ENCODE measurements at places on chromosomes 6 and 20.
A peak's percentile ranks its signal among the peaks of the same experiment; 100 is the strongest.

GRCh38 chr6:41424370-41425058 is 89.1 kb downstream of the NCR2 start:
- peak; percentile 48 for DNase-seq

- DNase-seq, result no peak
Observed at GRCh38 chr6:151063352-151063751, 176.4 kb upstream of the AKAP12 start.

DNA sequence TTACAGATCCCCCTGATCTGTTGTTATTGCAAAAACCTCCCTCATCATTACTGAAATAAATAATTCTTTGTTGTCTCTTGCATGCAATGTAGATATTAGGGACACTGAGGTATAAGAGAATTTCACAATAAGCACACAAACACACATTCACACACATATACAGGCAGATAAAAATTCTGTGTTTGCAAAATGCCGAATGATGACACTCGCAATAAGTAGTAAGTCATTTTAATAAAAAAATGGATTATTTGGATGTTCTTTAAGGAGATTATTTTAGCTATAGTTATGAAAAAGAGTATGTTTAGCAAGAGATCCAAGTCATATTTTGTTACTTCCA is 13.6 kb downstream of the DEFB114 start:
- no peak for DNase-seq

DNA sequence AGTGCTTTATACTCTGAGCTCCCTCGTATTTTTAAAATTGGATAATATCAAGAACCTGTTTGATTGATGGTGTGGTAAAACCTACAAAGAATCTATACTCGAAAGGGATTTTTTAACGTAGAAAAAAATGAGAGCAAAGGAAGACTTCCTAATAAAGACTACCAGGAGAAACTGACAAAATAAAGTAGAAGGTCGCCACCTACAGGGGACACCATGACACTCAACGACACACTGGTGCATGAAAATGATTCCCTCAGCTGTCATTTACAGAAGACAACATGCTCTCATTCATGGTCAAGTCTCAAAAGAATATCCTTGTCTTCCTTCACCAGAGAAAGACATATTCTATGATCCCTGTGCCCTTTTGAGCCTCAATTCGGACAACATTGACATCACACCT is 10.1 kb upstream of the NHSL1 start:
- DNase-seq, result no peak

GRCh38 chr6:165243801-165244200 is 65.6 kb downstream of the C6orf118 start:
- no peak for DNase-seq

DNA sequence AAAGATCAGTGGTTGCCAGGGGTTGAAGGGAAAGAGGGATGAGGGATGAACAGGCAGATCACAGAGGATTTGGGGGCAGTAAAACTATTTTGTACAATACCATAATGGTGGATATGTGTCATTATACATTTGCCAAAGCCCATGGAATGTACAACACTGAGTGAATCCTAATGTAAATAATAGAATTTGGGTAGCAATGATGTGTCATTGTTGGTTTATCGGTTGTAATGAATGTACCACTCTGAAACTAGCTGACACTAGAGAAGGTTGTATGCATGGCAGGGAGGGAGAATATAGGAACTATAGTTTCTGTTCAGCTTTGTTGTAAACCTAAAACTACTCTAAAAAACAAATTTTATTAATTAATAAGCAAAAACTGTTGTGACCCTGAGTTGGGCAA is 17.8 kb upstream of the ASF1A start:
- DNase-seq, result no peak

- DNase-seq, result no peak
Observed at GRCh38 chr6:111979633-111980032, 74.3 kb upstream of the CCN6 start.

DNA sequence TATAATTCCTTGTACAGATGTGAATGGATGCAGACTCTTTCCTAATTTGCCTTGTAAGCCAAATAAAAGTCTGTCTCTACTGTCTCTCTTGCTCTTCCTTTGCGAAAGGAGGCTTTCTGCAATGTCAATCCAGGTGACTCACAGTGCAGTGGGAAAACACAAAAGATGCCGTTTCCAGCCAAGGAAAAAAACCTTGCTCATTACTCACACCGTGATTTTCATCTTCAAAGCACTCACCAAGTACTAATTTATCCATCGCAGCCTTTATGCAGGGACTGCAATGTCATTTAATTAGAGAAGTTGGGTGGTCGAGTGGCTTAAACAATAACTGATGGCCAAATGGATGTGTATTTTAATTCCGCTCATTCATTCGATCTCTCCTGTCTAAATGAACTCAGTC is 23.8 kb downstream of the SAYSD1 start:
- DNase-seq, result no peak

- DNase-seq, result no peak
Observed at GRCh38 chr20:11727708-11728107, 190.0 kb upstream of the BTBD3 start.

GRCh38 chr6:121365536-121366521 is 31.5 kb upstream of the TBC1D32 start:
- DNase-seq, result no peak

DNA sequence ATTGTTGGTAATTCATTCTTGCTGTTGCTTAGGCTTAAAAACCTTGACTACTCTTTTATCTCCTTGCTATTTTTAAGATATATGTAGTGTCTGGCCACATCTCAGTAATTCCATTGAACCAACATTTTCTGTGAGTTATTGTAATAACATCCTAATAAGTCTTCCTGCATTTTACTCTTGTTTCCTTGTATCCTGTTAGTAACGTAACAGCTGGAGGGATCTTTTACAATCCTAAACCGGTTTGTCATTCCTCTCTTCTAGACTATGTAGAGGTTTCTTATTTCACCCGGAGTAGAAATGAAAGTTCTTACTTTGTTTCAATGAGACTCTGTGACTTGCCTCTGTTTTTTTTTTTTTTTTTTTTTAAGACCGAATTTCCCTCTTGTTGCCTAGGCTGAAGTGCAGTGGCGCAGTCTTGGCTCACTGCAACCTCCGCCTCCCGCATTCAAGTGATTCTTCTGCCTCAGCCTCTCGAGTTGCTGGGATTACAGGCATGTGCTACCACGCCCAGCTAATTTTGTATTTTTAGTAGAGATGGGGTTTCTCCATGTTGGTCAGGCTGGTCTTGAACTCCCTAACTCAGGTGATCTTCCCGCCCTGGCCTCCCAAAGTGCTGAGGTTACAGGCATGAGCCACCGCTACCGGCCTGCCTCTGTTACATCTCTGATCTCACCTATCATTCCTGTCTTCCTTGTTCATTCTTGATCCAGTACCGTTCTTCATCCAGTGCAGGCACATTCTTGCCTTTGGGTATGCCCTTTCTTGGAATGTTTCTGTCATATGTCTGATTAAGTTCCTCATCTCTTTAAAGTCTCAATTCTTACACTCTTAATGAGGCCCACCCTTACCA is 44.7 kb downstream of the NCOA3 start:
- DNase-seq, result no peak

- DNase-seq, result no peak
Observed at GRCh38 chr6:138004430-138005287, 102.6 kb downstream of the PERP start.

DNA sequence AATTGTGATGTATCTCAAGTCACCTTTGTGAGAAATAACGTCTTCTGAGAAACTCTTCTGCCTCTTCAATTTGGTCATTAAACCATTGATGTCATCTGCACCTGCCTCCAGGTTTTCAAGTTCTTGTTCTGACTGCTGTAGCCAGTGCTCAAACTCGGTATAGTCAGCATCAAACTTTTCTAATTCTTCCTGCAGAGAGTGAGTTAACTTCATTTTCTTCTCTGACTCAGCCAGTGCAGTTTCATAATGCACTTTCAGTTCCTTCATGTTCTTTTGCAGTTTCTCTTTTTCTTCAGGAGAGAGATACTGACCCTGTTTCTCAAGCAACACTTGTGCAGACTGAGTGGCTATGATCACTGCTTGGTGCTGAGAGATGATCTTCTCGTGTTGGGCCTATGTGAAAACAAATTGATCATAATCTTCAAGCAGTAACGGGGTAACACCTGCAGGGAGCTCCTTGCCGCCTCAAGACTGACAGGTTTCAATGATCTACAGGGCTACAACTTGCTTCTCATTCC is 48.8 kb downstream of the DST start:
- no peak for DNase-seq

GRCh38 chr6:63864671-63865318 is 229.2 kb downstream of the PHF3 start:
- no peak for DNase-seq

GRCh38 chr6:50543666-50544065 is 169.7 kb upstream of the TFAP2D start:
- DNase-seq, result no peak

- DNase-seq, result no peak
Observed at GRCh38 chr6:19876672-19877071, 39.5 kb downstream of the ID4 start.

DNA sequence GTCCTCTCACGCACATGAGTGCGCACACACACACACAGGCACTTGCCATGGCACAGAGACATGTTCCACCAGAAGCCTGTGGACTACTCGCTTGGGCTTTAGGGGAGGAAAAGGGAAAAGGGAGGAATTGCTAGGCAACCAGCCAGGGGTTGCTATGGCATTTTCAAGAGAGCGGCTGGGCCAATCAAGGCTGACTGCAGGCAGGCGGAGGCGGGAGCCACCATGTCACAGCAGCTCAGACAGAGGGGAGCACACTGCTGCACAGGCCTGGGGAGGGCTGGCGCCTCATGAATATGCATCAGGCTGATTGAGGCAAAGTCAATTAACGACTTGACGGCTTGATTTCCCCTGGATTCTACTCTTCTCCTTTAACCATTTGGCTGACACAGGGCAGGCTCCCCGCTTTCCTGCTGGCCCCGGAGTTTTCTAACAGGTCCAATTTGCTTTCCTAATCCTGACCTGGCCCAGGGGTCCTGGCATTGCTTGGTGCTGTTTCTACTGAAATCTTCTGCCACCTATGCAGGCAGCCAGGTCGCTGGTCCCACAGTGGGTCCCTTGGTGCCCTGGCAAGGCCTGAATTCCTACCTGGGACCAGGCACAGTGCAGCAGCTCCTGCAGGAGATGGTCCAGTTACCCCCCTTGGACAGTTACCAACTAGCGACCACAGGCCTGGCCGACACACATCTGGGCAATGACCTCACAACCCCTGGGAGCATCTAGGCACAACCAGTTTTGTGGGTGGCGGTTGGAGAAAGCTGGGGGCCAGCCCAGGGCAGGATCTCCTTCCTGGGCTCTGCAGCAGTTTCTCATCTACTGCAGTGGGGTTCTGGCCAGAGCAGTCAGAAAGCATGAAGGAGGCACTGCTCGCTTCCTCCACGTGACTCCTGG is 52.1 kb downstream of the YTHDF1 start:
- no peak for DNase-seq

DNA sequence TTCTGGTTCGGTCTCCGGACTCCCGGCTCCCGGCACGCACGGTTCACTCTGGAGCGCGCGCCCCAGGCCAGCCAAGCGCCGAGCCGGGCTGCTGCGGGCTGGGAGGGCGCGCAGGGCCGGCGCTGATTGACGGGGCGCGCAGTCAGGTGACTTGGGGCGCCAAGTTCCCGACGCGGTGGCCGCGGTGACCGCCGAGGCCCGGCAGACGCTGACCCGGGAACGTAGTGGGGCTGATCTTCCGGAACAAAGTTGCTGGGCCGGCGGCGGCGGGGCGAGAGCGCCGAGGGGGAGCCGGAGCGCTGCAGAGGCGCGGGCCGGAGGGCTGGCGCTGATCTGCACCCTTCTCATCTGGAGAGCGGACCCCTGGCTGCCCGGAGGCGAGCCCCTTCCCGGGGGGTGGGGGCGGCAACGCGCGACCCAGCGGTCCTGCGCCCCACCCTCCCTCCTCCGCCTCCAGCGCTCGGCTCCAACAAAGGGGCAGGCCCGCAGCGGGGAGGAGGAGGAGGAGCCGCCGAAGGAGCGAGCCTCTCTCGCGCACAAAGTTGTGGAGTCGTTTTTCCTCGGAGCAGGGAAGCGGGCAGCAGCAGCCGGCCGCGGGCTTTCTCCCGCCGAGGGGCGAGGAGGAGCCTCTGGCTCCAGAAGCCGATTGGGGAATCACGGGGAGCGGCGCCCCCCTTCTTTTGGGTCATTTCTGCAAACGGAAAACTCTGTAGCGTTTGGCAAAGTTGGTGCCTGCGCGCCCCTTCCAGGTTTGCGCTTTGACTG is at the start of gene UTRN:
TSS of gene UTRN (plus strand) at position 553 of the 765 bp plus-strand sequence. CDS start 6,494 bp downstream, outside the sequence.
- DNase-seq, result no peak

GRCh38 chr6:52550870-52551269 is 26.0 kb downstream of the TRAM2 start:
- no peak for DNase-seq

- no peak for DNase-seq
Observed at GRCh38 chr20:20888266-20888656, 175.8 kb upstream of the RALGAPA2 start.

GRCh38 chr6:109001291-109001894 is 93.3 kb downstream of the SESN1 start:
- DNase-seq, result no peak

All from activated CD8-positive, alpha-beta memory T cell treated with anti-CD3 and anti-CD28 coated beads for 1 hour (primary cell).